Stimulated activated CD4-positive, alpha-beta T cell treated with anti-CD3 and anti-CD28 coated beads, Interleukin-12 subunit alpha, Interleukin-12 subunit beta, amount 100 ng/mL, for 4 hours (primary cell): ENCODE measurements at places on chromosomes 5 and 9.

GRCh38 chr5:96961053-96961452 is 25.2 kb downstream of the LNPEP start:
- no peak for DNase-seq

- DNase-seq: no peak
These were observed 511.7 kb upstream of the KLF4 start for GRCh38 chr9:108001237-108001636.

DNA sequence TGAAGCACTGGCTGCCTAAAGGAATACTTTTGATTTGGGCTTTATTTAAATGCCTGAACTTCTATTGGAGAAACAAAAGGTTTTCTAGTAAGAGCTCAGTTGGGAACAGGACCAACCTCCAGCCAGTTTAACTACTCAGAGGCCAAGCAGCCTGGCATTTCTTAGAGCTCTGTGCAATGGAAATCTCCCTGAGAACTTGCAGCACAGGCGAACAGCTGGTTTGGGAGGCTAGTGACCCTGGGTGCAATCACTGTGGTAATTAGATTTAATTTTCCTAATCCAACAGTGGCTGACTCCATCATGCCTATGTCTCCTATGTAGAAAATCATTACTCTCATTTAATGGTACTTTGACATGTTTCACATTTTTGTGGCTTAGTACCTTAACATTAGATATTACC is 1.0 kb upstream of the CDH6 start:
- no peak for DNase-seq

- no peak for DNase-seq
These were observed 64.7 kb upstream of the PRLR start for GRCh38 chr5:35294976-35295375.

- DNase-seq: no peak
These were observed 71.4 kb downstream of the OTULIN start for GRCh38 chr5:14735944-14736343.

GRCh38 chr5:134555890-134556311 is 30.4 kb downstream of the JADE2 start:
- DNase-seq: peak; percentile 74

DNA sequence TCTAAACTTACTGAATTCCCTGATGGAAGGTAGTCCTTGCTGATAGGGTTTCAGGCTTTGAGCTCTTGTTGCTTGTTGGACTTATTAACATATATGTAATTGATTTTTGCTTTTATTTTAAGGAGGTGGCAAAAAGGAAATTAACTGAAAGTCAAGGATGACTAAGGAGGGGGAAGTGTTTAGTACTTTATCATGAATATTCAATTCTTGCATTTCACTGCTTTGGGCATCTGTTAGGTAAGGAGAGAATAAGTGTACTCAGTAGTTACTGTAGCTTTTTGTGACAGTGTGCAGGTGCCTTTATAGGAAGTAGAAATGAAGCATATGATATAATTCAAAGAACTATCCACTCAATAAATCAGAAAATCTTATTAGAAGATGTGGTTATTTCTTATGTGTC is 47.1 kb downstream of the DMXL1 start:
- no peak for DNase-seq

GRCh38 chr9:84300271-84300670 is 40.3 kb downstream of the SLC28A3 start:
- no peak for DNase-seq

DNA sequence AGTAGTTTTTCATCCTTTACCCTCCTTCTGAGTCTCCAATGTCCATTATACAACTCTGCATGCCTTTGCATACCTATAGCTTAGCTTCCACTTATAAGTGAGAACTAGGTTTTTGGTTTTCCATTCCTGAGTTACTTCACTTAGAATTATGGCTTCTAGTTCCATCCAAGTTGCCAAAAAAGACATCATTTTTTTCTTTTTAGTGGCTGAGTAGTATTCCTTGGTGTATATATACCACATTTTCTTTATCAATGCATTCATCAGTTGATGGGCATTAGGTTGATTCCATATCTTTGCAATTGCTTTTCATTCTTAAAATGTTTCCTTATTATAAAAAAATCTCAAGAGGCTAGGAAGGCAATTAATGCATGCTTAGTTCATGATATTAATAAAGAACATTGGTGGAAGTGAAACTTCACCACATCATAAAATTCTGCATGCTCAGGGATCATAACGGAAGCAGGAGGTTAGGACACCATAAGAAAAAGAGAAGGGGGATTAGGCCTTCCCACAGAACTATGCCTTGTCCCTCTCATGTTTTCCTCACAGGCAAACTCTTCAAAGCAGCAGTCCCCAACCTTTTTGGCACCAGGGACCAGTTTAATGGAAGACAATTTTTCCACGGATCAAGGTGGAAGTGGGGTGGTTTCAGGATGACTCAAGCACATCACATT is 105.2 kb downstream of the FRMD3 start:
- DNase-seq: no peak

GRCh38 chr9:11086561-11086960 is 473.8 kb upstream of the PTPRD start:
- no peak for DNase-seq

GRCh38 chr5:149636861-149637246 is 55.6 kb downstream of the ARHGEF37 start:
- DNase-seq: no peak

- no peak for DNase-seq
These were observed 293.8 kb downstream of the ELAVL2 start for GRCh38 chr9:23532282-23532681.

- DNase-seq: no peak
These were observed 15.4 kb upstream of the C5orf47 start for GRCh38 chr5:173973616-173973969.

DNA sequence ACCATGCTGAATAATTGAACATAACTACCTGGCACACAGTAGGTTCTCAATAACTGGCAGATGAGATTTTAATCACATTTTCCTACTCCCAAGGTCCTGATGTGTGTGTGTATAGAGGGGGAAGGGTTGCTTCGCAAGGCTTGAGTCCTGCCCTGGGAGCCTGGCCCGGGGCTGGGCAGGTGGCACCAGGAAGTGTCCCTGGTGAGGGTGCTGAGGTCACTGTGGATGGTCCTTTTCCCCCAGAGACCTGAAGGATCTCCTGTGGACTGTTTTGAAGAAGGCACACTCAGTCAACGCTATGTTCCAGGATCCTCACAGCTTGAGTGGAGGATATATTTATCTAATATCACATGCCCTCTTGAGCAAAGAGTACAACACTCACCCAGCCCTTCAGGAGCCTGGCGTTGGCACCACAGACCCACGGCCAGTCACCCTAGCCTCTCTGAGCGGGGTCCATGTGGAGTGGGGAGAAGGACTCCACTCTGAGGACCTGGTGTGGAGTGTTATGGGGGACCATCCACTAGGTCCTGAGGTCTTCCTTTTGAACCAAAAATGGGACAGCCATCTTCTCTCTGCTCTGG is 177.8 kb downstream of the GABBR2 start:
- DNase-seq: no peak

- DNase-seq: no peak
These were observed 34.1 kb upstream of the ARRDC3 start for GRCh38 chr5:91417219-91417618.

DNA sequence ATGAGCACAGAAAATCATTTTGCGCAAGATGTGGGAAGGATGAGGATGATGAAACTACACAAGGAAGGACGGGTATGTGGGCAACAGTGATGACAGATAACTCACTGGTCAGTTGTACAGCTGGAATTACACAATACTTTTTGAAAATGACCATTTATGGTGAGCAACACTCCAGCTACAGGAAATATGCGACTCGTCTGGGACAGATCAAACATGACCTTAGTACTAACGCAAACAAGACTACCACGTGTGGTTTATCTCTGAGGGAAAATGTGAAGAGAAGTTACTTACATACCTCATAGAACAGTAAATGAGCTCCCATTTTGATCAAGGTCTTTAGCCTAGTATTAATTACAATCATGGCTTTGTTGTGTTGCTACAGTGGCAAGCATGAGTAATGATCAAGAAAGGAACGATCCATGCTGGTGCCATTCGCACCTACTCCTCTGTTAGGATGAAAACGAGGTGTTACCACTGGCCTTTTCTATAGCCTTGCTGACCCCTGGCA is 456.9 kb downstream of the BNC2 start:
- DNase-seq: no peak

- no peak for DNase-seq
These were observed 17.5 kb upstream of the SEMA4D start for GRCh38 chr9:89515416-89515815.

DNA sequence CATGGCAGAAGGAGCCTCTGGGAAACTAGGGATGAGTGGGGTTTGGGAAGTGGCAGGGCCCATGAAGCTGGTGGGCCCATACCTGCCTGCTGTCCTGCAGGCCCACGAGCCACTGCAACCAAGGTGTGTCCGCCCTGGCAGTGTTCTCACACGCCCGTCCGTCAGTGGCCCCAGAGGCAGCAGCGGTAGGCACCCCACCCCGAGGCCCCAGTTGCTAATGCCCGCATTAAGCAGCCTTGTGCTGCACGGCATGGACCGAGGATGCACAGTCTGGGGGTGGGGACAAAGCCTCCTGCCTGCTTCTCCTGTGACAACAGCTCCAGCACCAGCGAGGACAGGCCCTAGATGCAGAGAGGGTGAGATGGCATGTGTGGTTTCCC is 41.3 kb downstream of the HK3 start:
- DNase-seq: no peak

DNA sequence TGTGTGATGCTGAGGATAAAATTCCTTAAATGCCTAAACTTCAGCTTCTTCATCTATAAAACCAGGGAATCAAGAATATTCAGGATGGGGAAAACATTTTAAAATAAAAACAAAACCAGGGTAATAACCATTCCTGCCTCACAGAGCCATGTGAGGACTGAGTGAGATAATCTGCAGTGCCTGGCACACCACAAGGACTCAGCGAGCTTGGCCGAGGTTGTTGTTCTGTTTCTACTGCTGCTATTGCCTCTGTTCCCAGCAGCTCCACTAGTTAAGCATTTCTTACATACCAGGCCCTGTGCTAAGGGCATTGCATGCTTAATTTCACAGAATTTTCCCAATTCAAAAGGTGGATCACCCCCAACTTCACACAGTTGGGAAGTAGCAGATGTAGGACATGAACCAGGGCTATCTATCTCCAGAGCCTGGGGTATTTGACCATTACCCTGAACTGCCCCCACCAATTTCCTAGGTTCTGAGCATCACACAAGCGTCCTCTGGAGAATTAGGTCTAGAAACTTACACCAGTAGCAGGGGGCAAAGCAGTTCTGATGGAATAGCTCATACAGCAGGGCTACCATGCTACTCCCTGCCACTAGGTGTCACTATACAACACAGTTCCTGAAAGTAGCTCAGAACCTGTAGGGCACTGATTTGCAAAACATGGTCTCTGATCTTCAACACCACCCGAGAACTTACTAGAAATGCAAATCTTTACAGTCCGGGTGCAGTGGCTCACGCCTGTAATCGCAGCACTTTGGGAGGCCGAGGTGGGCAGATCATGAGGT is 74.3 kb downstream of the LRSAM1 start:
- no peak for DNase-seq

DNA sequence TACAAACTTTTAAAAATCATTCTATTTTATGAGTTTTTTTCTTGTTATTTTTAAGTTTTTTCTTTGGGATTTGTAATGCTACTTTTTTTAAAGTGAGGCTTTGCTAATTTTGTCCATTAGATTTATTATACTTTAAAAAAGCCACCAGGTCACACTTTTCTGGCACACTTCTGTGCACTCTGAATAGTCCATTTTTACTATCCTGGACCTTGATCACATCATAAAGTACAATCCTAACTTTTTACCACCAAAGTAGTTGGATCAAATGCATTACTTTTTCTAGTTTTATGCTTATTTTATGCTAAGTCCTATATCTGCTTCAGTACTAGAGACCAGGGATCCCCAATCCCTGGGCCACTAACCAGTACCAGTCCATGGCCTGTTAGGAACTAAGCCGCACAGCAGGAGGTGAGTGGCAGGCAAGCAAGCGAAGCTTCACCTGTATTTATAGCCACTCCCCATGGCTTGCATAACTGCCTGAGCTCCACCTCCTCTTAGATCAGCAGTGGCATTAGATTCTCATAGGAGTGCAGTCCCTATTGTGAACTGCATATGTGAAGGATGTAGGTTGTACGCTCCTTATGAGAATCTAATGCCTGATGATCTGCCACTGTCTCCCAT is 16.0 kb downstream of the FRRS1L start:
- DNase-seq: no peak

GRCh38 chr5:6829150-6829784 is 116.0 kb downstream of the TENT4A start:
- peak; percentile 16 for DNase-seq

DNA sequence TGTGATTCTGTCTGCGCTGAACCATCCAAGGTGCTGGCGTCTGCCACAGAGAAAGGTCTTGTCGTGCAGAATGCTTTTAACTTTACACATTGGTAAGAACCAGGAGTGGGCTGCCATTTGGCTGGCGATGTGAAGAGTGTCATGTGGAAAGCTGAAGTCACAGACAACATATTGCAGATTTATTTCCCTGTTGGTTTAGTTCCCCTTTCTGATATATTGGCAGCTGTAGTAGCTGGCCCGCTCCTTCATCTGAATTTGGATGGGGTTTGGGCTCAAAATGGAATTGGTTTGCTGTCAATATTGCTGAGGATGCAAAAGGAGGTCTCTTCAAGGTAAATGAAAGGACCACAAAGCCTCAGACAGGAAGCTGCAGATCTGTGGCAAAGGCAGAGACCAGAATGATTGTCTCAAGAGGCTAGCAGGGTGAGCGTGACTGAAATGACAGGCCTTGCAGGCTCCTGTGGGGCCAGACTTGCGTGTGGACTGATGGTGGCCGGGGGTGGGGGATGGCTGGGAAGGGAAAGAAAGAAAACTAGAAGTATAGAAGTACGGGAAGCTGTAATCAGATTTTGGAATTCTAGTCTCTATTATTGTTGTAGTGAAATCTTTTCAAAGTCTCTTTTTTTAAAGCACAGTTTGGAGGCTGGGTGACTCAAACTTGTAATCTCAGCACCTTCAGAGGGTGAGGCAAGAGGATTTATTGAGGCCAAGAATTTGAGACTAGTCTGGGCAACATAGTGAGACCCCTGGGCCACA is 25.1 kb upstream of the CD180 start:
- DNase-seq: no peak

DNA sequence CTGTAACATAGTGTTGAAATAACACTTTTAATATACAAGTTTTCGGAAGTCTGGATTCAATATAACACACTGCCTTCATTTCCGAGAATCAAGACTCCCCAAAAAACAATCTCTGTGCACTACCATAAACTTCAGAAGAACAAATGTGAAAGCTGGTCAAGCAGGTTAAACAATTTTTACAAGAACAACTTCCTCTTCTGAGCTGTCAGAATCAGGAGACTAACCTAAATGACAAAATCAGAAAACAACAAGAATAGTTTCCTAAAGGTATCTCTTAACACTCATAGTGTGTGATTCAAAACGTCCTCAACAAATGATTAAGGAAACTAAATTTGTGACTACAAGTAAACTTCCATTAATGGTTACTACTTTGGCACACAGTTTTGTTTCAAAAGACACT is 11.6 kb downstream of the C9orf72 start:
- DNase-seq: no peak

- DNase-seq: no peak
These were observed 163.9 kb downstream of the ARRDC3 start for GRCh38 chr5:91219091-91219802.

- no peak for DNase-seq
These were observed 28.0 kb upstream of the ENHO start for GRCh38 chr9:34550681-34551270.

GRCh38 chr9:99607842-99608448 is 213.7 kb upstream of the NR4A3 start:
- no peak for DNase-seq
